ENCODE measurements at places on chromosomes 2 and 18. TPM values are rescaled to one million over a fixed set of nuclear protein-coding genes. Genes with fewer than 3 reads are reported as not detected.

ZSWIM2 gene
- total RNA-seq: not detected

INHA gene
- total RNA-seq: not detected

ARHGAP25 gene
- total RNA-seq: 14.3 TPM

- no peak for DNase-seq
Observed at GRCh38 chr18:59414111-59414653, 55.1 kb upstream of the LMAN1 start.
